ENCODE measurements at places on chromosomes 12 and 14.
A peak's percentile ranks its signal among the peaks of the same experiment; 100 is the strongest.

GRCh38 chr14:22471545-22472121, 117.4 kb downstream of the DAD1 start:
- DNase-seq: peak; percentile 53

DNA sequence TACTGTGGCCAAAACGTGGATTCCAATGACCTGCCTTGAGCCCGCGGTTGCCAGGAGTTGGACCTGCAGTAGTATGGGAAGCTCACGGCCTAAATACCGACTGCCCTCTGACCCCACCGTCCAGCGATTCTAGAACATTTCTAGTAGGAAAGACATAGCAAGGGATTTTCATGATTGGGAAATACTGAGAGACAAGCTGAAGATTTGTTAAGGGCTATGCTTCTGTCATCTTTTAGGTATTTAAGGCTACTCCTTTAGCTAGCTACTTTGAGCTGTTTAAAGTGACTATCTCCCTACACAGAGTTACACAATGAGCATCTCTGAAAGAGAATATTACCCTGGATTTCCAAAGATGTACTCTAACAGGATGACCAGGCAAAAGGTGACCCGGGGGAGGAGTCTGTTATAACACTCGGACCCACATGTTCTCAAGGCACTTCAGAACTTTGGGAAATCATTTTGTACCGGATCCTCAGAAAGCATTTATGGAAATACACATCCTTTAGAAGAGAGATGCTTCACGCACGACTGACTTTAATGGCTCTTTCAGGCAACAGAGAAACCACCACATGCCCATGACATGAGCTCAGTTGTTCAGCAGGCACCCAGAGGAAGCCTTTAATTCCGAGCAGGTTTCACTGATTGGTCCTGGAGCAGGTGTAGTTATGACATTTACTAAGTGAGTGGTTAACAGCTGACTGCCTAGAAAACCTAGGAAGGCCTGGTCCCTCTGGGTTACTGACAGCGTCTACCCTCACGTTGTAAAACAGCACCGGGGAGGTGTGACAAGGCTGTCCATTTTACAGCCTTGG, 4.2 kb downstream of the BAG5 start:
- peak; percentile 16 for DNase-seq

- no peak for DNase-seq
These were observed 283.4 kb downstream of the DAD1 start for GRCh38 chr14:22305607-22306006.

GRCh38 chr12:89552376-89552775, 26.5 kb upstream of the POC1B start:
- no peak for DNase-seq

- no peak for DNase-seq
These were observed 90.5 kb downstream of the CHST11 start for GRCh38 chr12:104547235-104547634.

DNA sequence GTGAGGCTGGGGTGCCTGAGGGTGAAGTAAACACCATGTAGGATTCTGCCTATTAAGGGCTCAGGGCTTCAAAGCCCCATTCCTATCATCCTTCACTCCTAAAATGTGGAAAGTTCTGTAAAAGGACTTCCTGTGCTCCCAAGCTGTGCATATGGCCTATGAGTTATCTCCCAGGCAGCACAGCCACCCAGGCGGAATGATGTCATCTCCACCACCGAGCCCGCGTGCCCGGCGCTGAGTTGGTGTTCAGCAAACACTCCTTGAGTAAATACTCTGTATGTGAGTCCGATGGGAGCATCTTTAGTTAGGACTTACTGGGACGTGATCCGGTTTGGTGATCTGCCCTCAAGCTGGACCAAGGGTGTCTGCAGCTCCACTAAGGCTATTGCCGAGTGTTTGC, 437.3 kb downstream of the MED13L start:
- DNase-seq: no peak

- no peak for DNase-seq
These were observed 124.9 kb downstream of the DACT1 start for GRCh38 chr14:58762629-58763028.

GRCh38 chr14:61503167-61503801, 181.9 kb downstream of the PRKCH start:
- no peak for DNase-seq

DNA sequence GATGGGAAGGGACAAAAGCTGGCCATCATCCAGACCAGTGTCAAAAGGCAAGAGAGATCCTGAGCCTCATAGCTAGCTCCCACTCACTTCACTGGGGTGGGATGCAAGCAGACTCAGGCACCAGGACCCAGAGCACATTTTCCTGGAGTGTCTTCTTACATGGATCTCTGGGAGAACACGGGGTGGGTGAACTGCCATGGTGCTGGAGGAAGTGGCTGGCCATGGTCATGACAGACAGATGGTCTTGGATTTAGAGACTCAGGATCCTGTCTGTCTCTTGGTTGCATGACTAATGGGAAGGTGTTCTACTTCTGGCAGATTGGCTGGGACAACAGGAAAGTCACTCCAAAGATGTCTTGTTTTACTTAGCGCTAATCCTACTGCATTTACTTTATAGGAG, 311.5 kb downstream of the ATP23 start:
- no peak for DNase-seq

- DNase-seq: no peak
These were observed 50.2 kb upstream of the NCOR2 start for GRCh38 chr12:124617615-124618014.

All from colonic mucosa (tissue), 4 donors.